Right atrium auricular region (tissue), 2 donors: ENCODE measurements at places on chromosomes 1 and 21. TPM values are rescaled to one million over a fixed set of nuclear protein-coding genes. Genes with fewer than 3 reads are reported as not detected.

GRCh38 chr1:5393603-5394002 is 598.6 kb downstream of the NPHP4 start:
- DNase-seq = no peak

RIMKLA gene
- total RNA-seq = 4.7 TPM

DNA sequence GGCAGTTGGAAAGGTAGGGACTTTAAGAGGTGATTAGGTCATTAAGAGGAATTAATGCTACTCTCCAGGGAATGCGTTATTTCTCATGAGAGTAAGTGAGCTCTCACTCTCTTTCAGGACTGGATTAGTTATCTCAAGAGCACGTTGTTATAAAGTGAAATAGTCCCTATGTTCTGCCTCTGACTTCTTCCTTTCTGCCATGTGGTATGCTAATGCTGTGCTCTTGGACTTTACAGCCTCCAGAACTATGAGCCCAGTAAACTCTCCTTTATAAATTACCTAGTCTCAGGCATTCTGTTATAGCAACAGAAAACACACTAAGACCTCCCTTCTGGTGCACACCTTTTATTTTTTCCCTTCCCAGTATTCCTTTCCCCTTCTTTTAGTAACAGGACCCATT is 187.8 kb downstream of the NR5A2 start:
- DNase-seq = no peak

GBP5 gene
- total RNA-seq = 0.37 TPM

DNA sequence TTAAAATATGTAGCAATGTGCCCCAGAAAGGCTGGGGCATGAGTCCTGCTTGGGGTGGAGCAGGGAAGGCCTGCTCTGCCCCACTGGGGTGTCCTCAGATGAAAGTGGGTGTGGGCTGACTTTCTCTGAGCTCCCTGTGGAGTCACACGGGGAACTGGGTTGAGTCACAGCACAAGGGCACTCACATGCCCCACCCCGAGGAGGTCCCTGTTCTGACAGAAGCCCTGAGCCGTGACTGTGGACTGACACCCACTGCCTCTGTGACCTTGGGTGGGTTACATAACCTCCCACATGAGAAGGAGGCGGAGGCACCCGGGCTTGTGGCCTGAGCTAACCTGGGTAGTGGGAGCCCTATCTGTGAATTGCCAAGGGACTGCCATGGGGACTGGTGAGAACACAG is 52.5 kb upstream of the TINAGL1 start:
- DNase-seq = peak; percentile 79

GRCh38 chr1:200733907-200734306 is 4.8 kb upstream of the CAMSAP2 start:
- no peak for DNase-seq
